ENCODE measurements at places on chromosomes 2 and 18.

GRCh38 chr2:23456881-23457760 lies 72.1 kb downstream of the KLHL29 start:
- ATAC-seq, result no peak

DNA sequence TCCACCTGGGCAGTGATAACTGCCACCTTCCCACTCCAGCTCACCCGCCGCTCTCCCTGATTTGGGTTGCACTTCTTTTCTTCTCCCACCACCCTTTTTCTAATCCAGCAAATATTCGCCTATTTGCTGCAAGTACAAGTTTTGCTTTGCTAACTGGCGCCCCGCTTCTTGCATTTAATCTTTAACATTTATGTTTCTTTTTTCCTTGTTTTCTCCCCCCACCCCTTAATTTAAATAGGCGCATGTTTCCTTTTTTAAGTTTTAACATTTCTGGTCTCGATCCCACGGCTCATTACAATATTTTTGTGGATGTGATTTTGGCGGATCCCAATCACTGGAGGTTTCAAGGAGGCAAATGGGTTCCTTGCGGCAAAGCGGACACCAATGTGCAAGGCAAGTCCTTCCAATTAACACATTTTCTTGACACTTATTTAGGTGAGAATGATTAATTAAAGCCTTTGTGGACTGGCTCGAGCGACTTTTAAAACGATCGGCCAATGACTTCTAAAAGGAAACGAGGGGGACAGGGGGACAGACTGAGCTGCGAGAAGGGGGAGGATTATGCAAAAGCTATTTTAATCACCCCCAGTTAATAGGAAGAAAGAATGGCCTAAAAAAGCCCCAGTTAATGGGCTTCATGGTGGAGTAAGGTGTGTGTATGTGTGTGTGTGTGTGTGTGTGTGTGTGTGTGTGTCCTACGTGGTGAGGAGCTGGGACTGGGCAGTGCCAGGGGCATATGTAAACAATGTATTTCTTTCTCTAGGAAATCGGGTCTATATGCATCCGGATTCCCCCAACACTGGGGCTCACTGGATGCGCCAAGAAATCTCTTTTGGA lies 1.6 kb downstream of the TBR1 start:
- ATAC-seq, result no peak

- ATAC-seq, result no peak
Measured at GRCh38 chr18:76955524-76956170, 133.3 kb downstream of the ZNF236 start.

DNA sequence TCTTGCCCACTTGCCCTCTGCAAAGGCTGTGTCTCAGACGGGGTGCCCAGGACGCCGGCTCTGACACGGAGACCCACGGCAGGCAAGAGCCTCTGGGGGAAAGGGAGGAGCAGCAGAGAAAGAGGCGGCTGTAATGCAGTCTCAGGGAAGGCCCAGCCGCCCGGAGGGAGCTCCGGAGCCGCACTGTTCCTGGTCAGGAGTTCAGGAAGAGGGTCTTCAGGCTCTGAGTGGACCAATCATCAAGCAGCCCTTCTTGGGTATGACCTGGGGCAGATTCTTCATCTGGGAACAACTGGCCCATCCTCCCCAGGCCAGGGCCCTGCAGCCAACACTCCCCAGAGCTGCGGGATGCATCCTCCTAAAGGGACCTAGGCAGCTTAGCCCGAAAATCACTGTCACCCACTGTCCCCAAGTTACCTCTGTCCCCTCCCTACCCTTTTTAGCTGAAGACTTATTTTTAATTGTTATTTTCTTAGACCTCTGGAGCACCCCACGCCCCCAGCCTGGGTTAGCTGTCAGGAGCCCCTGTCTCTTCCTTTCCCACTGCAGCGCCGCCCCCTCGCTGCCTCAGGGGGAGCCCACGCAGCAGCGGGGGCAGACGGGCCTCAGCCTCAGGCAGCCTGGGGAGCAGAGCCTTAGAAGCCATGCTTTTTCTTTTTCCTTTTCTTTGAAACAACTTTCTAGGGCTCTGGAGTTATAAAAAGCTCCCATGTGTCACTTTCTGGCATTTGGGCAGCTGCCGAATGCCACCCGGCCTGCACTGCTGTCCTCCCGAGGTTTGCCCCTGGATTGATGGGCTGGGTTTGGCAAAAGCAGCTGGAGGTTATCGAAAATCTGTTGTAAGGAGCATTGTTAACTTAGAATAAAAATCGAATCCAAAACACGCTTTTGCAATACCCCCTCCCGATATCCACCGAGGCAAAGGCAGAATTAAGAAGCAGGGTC lies 644 bp upstream of the NEU2 start:
- no peak for ATAC-seq

DNA sequence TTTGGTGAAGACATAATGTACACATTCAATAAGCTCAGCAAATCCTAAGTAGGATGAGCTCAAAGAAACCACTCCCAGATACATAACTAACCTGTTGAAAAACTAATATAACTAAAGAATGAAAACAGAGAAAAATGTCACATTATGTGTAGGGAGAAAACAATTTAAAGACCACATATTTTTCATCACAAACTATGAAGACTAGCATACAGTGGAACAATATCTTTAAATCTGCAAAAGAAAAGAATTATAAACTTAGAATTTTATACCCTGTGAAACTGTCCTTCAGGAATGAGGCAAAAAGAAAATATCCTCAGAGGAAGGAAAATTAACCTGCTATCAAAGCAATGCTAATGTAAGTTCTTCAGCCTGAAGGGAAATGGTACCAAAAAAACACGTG lies 151.5 kb downstream of the PIEZO2 start:
- ATAC-seq, result no peak

All from stimulated activated memory B cell treated with anti-CD40 and anti-IgM and Interleukin-4, amounts not matched to agents 10 μg/mL and 1 μg/mL and 100 μg/mL, for 72 hours (primary cell).